GM12878 (cell line): ENCODE measurements at places on chromosomes 2 and 18. TPM values are rescaled to one million over a fixed set of nuclear protein-coding genes. Genes with fewer than 3 reads are reported as not detected.

LTBP1 gene
- polyA plus RNA-seq, result 0.11 and 0.28 TPM in 2 replicates

TLX2 gene
- 3.8 and 4.5 TPM in 2 replicates for polyA plus RNA-seq

ABHD1 gene
- 0.14 and 0.21 TPM in 2 replicates for polyA plus RNA-seq

STARD6 gene
- 0.53 and 0.84 TPM in 2 replicates for polyA plus RNA-seq

RPRM gene
- 0.11 TPM in 1 of 2 replicates, not detected in the other for polyA plus RNA-seq

MOGAT1 gene
- not detected in 2 replicates for polyA plus RNA-seq

DQX1 gene
- 1.1 and 1.4 TPM in 2 replicates for polyA plus RNA-seq

DSC3 gene
- 0.99 and 1.3 TPM in 2 replicates for polyA plus RNA-seq

SMYD5 gene
- polyA plus RNA-seq, result 14.9 and 18.8 TPM in 2 replicates

TRAF3IP1 gene
- 1.3 and 2.0 TPM in 2 replicates for polyA plus RNA-seq

CTAGE1 gene
- polyA plus RNA-seq, result not detected in 2 replicates

LMAN1 gene
- 65.7 and 73.1 TPM in 2 replicates for polyA plus RNA-seq

ALS2 gene
- polyA plus RNA-seq, result 7.1 and 7.9 TPM in 2 replicates

SH3RF3 gene
- polyA plus RNA-seq, result 0.78 and 1.1 TPM in 2 replicates

RASGRP3 gene
- polyA plus RNA-seq, result 59.6 and 65.1 TPM in 2 replicates

IL1A gene
- polyA plus RNA-seq, result 3.8 and 4.4 TPM in 2 replicates

HSBP1L1 gene
- 5.2 and 9.1 TPM in 2 replicates for polyA plus RNA-seq

FAM237A gene
- polyA plus RNA-seq, result not detected in 2 replicates

RIT2 gene
- polyA plus RNA-seq, result not detected in 2 replicates

PRSS56 gene
- not detected in 2 replicates for polyA plus RNA-seq

C2orf80 gene
- polyA plus RNA-seq, result not detected in 2 replicates

POTEC gene
- not detected in 2 replicates for polyA plus RNA-seq

CPO gene
- polyA plus RNA-seq, result not detected in 2 replicates

AFF3 gene
- 2.1 TPM in 2 replicates for polyA plus RNA-seq

UGT1A3 gene
- polyA plus RNA-seq, result not detected in 2 replicates

PLEKHH2 gene
- not detected in 2 replicates for polyA plus RNA-seq

NEUROD1 gene
- polyA plus RNA-seq, result not detected in 2 replicates

SIX3 gene
- polyA plus RNA-seq, result 0.07 TPM in 1 of 2 replicates, not detected in the other

CFAP221 gene
- polyA plus RNA-seq, result not detected in 2 replicates

PARD6G gene
- polyA plus RNA-seq, result 0.20 and 0.31 TPM in 2 replicates

SLC5A7 gene
- polyA plus RNA-seq, result not detected in 2 replicates

ALLC gene
- not detected in 2 replicates for polyA plus RNA-seq

PROC gene
- polyA plus RNA-seq, result not detected in 2 replicates
